ENCODE measurements at places on chromosomes 12 and 14.

GRCh38 chr12:177336-177979 is 36.5 kb downstream of the SLC6A12 start:
- no peak for DNase-seq

DNA sequence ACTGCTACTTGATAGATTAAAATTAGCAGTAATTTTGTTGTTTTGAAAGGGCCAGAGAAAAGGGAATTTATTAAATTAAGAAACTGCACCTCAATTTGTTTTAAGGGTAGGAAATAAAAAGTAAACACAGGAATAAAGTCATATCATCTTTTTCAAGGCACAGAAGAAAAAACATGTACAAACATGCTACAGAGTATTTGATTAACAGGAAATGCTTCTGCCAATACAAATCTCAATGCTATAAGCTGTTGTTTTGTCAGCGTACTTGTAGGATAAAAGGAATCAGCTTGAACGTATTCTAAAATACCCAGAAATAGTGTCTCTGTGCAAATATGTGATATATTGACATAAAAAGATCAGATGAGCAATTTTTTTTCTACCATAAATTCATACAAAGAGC is 474.0 kb upstream of the MGAT4C start:
- DNase-seq, result no peak

- no peak for DNase-seq
Observed at GRCh38 chr12:32069071-32069470, 37.6 kb upstream of the BICD1 start.

GRCh38 chr12:44193281-44193680 is 357.4 kb downstream of the TMEM117 start:
- no peak for DNase-seq

- DNase-seq, result no peak
Observed at GRCh38 chr14:56025191-56025590, 93.0 kb upstream of the PELI2 start.

DNA sequence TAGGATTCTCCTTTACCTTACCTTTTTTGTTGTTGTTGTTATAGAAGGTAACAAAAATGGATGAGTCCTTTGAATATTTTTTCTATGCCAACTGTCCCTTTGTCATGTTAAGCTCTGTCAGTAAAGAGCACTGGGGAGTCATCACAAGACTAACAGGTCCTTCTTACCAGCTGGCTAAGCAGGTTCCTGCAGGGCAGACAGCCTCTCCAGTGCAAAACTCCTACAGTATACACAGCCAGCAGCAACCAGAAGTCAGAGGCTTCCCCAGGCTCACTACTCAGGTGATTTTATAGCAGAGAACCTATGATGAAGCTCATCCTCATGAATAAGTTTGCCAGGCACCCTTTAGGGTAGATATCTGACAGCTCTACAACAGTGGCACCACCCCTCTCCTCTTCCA is 271.1 kb downstream of the RERGL start:
- no peak for DNase-seq

- no peak for DNase-seq
Observed at GRCh38 chr14:96792591-96792990, 4.6 kb upstream of the VRK1 start.

GRCh38 chr14:92564344-92565039 is 50.9 kb downstream of the RIN3 start:
- DNase-seq, result no peak

GRCh38 chr12:106764220-106764619 is 10.3 kb upstream of the RIC8B start:
- no peak for DNase-seq

DNA sequence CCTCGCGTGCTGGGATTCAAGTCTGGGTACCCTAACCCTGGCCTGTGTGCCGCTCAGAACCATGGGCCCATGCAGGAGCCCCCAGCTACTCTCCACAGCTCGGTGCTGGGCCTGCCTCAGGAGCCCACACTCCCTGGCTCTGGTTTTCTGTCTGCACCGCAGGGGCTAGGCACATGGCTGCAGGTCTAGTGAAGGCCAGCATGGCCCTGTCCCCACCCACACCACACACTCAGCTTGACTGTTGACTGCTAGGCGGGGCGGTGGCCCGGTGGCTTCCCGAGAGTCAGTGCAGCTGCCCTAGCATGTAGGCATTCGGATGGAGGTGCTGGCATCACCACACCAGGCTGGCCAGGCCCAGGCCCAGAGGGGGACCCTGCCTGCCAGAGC is 7.9 kb downstream of the INF2 start:
- no peak for DNase-seq

DNA sequence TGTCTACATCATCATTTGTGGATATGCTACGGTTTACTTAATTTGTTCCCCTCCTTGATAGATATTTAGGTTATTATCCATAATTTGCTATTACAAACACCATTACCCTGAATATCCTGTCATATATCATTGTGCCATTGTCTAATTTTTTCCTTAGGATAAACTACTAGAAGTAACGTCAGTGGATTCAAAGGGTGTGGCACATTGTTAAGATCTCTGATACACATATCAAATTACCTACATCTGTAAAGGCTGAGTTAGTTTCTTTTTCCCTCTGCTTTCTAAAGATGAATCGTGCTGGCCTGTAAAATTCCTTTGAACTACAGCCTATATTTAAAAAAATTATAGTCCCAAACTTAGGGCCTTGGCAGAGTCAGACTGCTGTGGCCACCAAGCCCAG is 53.9 kb upstream of the STRN3 start:
- DNase-seq, result no peak

DNA sequence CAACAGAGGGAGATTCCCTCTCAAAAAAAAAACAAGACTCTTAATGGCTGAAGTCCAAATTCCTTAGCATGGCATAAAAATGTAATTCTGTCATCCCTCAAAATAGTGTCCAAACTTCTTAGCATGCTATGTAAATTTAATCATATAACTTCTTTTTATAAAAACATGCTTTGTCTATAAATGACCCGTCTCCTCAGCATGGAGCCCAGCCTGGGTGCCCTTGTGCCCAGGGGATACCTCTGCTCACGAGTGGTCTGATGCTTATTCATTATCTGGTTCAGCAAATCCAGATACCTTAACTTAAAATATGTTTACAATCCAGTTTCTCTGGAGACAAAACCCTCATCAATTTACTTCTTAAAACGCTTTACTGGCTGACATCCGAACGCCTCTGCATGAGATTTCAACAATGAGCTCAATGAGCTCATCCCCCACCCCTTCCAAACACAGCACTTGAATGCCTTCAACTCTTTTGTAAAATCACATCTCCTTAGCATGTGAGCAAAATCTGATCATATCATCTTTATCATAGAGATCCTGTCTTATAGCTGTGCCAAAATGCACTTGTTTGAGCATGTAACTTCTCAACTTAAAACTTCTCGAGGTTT is 15.7 kb downstream of the RTL1 start:
- no peak for DNase-seq

GRCh38 chr14:102471921-102472790 is 37.4 kb downstream of the ANKRD9 start:
- no peak for DNase-seq

GRCh38 chr14:38929416-38929815 is 173.6 kb downstream of the SEC23A start:
- no peak for DNase-seq

GRCh38 chr14:57574617-57575288 is 81.1 kb upstream of the CCDC198 start:
- DNase-seq, result no peak

- DNase-seq, result no peak
Observed at GRCh38 chr12:99772274-99772673, 124.7 kb downstream of the GARIN6 start.

DNA sequence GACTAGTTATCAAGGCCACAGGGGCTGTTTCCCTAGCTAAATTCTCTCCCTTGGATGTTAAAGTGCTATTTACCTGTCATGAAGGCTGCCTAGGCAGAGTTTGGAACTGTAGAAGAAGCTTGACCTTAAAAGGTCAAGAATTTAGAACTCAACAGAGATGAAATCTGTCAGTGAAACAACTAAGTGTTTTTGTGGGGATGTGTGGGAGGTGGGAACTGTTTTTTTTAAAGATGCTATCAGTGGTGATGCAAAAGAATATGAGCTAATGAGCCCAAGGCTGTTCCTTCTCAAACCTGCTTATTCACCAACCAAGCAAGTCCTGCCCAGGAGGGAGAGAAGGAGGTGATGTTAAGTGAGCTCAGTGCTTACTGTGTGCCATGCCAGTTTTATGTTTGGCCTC is 40.8 kb upstream of the POC1B start:
- DNase-seq, result no peak

GRCh38 chr14:39912192-39913100 is 480.2 kb upstream of the FBXO33 start:
- no peak for DNase-seq

GRCh38 chr12:58530742-58531062 is 389.6 kb downstream of the LRIG3 start:
- no peak for DNase-seq

DNA sequence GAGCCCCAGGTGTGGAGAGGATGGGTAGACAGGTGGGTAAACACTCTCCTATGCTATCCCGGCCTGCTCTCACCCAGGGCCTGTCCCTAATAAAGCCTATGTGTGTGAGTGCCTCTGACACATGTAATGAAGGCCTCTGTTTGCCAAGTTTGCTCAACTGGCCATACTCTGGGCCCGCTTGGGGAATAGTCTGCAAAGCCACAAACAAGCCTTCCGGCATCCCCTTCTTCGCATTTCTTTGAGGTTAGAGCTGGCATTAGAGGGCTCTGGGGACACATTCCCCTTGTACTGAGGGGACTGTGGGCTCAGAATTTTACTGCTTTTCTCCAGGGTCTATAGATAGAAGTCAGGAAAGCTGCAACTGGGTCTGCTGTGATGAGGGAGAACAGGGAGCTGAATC is 240.5 kb downstream of the C12orf75 start:
- DNase-seq, result no peak

DNA sequence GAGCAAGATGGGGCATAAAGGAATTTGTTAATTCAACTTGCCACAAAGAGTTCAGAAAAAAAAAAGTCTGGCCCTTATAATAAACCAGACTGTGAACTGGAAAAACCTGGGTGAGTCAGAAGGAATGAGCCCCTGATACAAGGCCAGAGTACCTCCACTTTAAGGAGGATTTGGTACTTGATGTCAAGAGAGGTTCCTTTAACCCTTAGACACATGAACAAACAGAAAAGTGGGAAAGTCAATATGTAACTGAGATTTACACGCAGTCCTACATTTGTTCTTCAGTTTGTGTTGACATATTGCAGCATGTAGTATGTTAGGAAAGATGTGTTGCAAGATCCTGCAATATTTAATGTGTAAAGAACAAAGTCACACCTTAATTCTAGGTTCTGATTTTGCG is 14.2 kb upstream of the SLC38A4 start:
- DNase-seq, result no peak

DNA sequence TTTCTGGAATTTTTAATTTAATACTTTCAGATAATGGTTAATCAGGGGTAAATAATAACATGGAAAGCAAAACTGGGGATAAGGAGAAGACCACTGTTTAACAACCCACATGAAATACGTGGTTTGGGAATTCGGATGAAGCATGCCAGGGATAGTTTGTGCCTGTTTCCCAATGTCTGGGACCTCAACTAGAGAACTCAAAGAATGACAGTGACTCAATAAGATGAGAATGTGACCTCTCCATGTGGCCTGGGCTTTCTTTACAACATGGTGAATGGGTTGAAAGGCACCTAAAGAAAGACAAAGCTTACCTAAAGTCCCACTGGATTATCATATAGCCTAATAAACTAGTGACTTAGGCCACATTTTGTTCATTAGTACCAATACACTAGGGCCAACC is 460.3 kb upstream of the LRFN5 start:
- no peak for DNase-seq

DNA sequence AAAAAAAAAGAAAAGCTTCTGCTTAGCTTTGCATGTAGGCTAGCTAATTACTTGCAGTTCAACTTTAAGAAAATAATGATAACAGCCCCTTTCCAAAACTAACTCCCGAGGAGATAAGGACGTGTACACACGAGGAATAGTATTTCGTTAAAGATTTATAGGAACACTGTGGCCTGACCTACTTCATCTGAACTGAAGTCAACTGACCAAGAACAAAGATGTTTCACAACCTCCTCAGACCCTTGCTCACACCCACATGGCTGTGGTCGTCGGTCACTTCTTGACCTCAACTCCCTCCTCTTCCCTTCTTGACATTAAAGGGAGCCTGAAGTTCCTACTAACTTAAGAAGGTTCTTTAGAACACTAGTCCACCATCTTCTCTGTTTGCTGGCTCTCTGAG is 25.3 kb upstream of the FAM181A start:
- no peak for DNase-seq

DNA sequence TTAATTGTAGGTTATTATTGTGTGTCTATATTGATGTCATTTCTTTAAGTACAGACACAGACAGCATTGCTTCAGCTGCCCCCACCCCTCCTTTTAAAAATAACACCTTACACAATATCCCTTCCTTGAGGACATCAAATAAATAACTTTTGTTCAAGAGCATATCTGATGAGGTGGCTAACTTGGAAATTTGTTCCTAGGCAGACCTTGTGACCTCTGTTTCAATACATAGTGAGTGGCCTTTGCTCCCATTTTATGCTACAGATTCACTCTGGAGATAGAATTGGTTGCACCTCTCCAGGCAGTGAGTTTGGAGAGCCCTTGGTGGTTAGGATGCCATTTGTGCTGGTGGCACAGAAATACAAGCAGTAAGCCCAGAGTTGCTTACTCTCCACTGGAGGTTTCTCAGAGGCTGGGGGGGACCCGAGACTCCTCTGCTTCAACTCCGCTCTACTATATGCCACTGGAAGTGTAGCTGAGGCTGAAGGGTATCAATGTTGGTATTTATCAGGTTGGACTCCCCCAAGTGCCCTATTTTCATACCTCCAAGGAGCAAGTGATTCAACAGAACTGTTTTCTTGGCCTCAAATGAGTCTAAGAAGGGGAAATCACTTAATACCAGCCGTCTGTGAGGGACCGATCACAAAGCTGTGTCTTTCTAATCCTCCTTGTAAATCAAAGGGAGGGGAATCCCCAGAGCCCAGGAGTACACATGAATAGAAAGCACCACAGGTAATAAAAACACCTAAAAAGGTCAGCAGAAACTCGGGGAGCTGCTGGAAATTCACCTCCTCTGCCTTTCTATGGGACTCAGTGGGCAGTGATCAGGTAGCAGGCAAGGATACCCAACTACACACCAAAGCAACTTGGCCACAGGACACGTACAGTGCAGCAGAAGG is 463.1 kb downstream of the RAD51B start:
- DNase-seq, result no peak

DNA sequence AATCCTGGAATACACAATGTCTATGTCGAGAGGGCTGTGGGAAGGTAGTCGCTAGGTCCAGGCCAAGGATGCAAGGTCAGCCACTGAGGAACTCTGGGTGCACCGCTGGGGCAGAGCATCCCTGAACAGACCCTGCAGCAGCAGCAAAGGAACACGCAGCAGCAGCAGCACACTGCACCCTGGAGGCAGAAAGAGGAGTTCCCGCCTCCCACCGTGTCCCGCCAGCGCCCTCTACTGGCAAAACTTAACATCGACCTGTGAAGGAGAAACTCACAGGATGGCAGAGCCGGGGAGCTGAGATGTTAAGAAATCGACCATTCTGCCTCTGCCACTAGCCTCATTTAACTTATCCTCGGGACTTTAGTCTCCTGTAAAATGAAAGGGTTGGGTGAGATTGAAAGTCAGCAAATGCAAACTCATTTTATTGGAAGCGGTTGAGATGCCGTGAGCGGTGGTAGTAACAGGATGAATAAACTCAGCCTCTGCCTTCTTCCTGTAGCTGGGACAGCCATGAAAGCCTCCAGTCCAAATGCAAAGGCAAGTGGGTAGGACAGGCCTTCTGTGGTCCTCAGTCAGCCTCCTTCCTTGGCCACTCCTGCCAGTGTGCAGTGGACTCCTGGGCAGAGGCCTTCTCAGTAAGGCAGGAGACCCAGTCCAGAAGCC is 45.6 kb downstream of the STAB2 start:
- DNase-seq, result peak; percentile 64

- no peak for DNase-seq
Observed at GRCh38 chr12:20627001-20627588, 68.0 kb upstream of the SLCO1C1 start.

GRCh38 chr14:24254630-24255392 is 8.2 kb downstream of the TGM1 start:
- no peak for DNase-seq

Measured in NCI-H1092 (cell line).